Stimulated activated CD8-positive, alpha-beta memory T cell treated with anti-CD3 and anti-CD28 coated beads, Interleukin-7, amount 100 ng/mL, for 48 hours (primary cell): ENCODE measurements at places on chromosomes 6 and 20.

- DNase-seq: no peak
Observed at GRCh38 chr6:11668455-11668854, 110.1 kb downstream of the ADTRP start.

DNA sequence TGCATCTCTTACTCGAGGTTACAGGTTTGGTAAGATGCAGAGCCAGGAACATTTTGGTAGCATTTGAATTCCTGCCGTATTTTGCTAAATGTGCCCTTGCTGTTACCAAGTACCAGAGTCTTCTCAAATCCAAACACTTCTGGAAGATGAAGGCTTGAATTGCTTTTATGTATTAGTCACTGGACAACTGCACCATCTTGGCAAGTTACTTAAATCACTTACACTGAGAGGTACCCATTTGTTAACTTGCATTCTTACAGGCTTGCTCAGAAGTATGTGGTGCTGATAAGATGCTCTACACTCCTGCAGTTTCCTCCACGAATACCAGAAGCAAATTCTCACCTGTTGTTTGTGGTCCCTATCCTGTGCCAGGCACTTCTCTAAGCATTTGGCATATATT is 12.7 kb downstream of the IL22RA2 start:
- DNase-seq: no peak

DNA sequence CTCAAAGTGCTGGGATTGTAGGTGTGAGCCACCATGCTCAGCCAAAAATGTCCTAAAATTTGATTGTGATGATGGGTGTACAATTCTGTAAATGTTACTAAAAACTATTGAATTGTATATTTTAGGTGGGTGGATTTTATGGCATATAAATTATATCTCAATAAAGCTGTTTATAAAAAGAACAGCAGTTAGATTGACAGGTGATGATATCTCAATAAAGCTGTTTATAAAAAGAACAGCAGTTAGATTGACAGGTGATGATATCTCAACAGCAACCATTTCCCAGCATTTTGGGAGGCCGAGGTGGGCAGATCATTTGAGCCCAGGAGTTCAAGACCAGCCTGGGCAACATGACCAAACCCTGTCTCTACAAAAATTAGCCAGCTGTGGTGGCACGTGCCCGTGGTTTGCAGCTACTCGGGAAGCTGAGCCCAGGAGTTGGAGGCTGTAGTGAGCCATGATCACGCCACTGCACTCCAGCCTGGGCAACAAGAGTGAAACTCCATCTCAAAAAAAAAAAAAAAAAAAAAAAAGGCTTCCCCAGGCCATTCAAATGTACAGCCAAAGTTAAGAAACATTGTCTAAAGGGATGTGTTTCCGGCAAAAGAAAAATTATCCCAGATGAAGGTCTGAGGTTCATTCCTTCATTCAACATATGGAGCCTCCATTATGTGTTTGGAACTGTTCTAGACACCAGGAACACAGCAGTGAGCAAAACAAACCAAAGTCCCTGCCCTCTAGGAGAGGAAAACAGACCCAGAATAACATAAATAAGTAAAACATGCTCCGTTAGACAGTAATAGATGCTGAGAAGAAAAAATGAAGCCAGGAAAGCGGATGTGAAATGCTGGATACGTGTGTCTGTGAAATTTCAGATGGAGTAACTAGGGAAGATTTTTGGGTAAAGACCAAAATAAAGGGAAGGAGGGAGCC is 1.6 kb upstream of the RBCK1 start:
- DNase-seq: no peak

DNA sequence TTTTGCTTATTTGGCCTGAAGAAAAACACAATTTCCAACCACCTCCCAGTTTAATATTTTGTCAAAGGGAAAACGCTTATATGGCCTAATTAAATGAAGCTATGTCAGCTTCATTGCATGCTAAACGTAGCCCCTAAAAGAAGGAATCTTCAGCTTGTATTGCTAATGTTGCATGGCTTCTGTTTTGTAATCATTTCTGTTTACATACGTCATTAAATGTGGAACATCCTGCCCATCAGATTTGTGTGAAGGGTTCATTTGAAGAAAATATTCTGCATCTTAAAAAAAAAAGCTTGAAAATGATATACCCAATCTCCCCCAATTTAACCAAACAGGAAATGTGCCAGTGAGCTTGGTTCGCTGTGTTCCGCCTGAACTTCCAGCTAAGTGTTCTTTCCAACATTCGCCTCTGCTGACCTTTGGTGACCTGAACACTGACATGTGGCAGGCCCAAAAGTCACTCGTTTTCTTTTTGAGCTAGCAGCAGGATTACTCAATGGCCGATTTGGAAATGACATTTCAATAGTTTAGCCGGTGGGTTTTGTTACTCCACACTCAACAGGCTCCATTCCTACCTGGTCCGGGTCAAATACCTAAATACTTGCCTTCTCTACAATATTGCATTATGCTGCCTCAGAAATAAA is 12.7 kb upstream of the SIRT5 start:
- no peak for DNase-seq

GRCh38 chr20:35226884-35227681 is 593 bp downstream of the MMP24 start:
- DNase-seq: no peak

GRCh38 chr6:50963952-50964351 is 145.3 kb downstream of the TFAP2B start:
- DNase-seq: no peak
